Caudate nucleus (tissue), 63 donors: ENCODE measurements at places on chromosomes 12 and 14.

GRCh38 chr12:132194556-132194955, 50.3 kb downstream of the NOC4L start:
- no peak for DNase-seq

- no peak for DNase-seq
These were observed 373.4 kb downstream of the NUAK1 start for GRCh38 chr12:105765053-105766014.

DNA sequence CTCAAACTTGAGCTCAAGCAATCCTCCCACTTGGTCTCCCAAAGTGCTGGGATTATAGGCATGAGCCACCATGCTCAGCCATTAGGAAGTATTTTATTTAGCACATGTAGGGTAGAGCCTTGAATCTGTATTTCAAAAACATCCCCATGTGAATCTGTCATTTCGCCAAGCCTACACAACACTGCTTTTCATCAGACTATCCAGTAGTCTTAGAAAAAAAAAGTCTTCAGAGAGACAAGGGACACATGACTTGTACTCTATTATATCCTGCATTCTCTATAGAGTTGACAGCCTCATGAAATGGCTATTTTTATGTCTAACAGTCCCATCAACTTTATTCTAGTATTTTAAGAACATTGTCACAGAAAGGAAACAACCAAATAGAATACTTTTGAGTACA, 35.4 kb downstream of the TM7SF3 start:
- DNase-seq: no peak

- no peak for DNase-seq
These were observed 916.5 kb downstream of the TMEM121 start for GRCh38 chr14:106442857-106443256.

- no peak for DNase-seq
These were observed 1.7 kb upstream of the SLC25A29 start for GRCh38 chr14:100307766-100308426.

GRCh38 chr14:20690848-20691640, 2.5 kb downstream of the ANG start:
- peak; percentile 39 for DNase-seq

DNA sequence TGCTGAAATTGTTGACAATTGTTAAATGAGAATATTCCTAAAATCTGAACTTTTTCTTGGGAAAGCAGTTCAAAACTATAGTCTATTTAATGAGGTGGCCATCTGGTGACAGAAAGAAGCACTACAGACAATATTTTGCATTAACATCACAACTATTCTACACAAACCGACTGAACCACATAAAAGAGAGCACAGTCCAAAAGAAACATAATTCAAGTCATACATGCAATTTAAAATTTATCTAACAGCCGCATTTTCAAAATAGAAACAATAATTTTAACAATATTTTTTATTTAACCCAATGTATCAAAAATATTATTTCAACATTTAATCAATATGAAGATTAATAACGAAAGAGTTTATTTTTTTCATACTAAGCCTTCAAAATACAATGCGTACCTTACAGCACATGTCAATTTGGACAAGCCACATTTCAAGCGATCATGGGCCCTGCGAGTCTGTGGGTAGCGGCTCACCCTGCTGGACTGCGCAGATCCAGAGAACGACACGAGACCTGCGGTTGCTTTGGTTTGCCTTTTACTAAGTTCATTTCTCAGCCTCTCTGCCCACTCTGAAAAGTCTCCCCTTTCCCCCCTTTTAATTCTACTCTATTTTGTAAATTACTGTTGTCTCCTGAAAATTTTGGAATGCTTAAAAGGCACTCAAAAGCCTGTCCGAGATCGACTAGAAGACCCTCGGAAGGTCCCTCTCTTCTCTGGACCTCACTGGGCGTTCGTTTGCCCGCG, 947 bp upstream of the LRRC9 start:
- no peak for DNase-seq

DNA sequence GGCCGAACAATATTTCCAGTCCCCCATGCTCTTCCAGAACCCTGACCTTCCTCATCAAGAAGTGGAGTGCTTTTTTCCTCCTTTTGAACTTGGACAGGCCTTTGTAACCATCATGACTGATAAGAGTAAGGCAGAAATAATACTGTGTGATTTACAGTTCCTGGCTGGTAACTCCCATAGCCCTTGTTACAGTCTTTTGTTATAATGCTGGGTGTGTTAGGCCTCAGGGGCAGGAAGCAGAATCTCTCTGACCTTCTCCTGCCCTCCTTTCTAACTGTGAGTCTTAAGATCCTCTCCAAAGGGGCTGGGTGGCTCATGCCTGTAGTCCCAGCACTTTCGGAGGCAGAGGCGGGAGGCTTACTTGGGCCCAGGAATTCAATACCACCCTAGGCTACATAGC, 59.5 kb downstream of the BCAT1 start:
- no peak for DNase-seq

GRCh38 chr14:54200726-54201125, 196.1 kb upstream of the CDKN3 start:
- no peak for DNase-seq
